Right lung (tissue), 10 donors: ENCODE measurements at places on chromosomes 16 and 17.

- no peak for DNase-seq
These were observed 107.5 kb downstream of the METRNL start for GRCh38 chr17:83186751-83187421.

- no peak for DNase-seq
These were observed 34.6 kb upstream of the CDH15 start for GRCh38 chr16:89136931-89137330.

- no peak for DNase-seq
These were observed 11.7 kb downstream of the C17orf67 start for GRCh38 chr17:56821847-56822534.

DNA sequence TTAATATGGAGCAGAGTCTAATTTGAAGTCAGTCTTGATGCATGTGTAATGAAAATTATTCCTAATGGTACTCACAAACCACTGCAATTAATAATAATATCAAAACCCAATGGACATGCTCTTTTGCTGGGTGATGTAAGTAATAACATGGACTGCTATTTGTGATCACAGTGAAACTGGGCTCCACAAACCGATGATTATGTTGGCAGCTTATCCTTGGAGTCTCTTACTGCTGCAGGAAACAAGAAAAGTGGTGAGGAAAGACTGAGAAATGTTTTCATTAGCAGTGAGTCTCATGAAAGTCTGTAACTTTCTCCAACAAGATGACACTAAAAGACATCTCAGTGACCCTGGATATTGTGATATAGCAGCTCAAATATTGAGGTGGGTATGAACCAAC is 45.2 kb downstream of the TMEM100 start:
- no peak for DNase-seq

DNA sequence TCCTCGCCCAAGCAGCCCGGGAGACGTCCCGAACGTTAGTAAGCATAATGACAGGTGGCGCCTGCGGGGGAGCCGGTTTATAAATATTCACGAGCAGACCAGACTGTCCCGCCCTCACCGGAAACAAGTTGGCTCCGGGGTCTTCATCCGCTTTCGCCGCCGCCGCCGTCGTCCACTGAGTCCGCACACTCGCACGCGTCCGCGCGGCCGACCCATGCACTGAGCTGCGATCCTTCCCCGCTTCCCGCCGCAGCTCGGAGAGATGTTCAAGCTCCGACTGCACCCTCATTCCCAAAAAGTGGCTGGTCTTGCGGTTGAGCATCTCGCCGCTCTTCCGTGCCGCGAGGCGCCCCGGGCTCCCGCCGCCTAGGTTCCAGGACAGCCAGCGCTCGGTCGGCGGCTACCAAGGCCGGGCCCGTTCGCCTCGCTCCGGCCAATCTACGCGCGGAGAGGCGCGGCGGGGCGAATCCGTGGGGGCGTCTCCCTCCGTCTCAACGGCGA is 385 bp downstream of the CFAP119 start:
- no peak for DNase-seq

DNA sequence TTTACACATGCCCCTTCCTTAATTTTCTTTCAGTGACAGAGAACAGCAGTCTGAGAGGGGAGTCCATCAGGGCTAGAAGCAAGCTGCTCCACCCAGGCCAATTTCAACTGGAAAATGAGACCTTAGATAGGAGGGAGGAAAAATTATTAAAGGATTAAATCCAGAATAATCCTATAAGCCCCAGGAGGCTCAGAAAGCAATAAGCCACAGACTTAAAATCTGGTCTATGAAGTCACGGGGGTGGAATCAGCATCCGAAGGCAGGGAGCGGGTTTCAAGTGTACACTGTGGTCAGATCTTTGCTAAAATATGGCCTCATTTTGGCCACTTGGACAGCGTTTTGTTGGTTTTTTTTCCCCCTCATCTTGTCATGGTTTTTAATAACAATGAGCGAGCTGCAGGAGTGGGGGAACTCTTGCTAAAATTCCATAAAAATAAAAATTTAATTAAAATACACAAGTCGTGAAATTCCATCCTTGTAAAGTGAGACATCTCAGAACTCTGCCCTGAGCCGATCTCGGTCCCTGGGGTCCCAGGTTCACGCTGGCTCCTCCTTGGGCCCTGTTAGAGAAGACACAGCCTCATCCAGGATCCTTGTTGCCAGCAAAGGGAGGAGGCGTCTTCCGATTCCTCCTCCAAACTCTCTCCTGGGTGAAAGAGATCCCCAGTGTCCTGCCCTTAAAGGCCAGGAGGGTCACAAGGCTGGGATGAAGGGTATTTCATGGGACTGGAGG is 51.6 kb upstream of the ETV4 start:
- DNase-seq: no peak
